ENCODE measurements at places on chromosomes 16 and 17.

GRCh38 chr17:38591759-38592241 is 14.0 kb downstream of the SRCIN1 start:
- DNase-seq = no peak

DNA sequence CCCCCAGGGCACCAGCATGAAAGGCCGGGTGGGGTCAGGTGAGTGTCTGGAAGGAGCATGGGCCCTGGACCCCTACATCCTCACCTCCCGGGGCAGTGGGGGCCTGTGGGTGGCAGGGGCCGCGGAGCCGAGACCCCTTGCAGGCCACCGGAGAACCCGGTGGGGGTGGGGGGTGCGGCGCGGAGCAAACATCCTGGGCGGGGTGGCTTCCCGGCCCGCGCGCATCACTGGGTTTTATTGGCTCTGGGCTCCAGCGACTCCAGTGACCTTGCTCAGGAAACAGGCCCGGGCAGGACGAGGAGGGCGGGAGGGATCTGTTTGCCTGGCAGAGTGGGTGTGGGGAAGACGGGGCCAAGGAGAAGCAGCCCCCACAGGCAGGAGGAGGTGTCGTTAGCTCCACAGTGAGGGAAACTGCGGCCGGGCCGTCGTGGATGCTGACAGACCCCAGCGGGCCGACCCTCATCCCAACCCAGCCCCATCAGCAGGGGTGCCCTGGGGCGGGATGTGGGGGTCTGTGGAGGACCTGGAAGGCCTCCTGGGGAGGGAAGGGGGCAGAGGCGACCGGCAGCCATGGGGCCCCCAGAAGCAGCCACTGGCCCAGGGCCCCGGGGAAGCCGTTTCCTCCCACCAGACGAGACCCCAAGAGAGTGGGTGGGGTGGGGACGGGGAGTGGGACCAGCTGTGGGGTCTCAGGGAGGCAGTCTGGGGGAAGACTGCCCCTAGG is 10.6 kb downstream of the SSTR5 start:
- DNase-seq = no peak

DNA sequence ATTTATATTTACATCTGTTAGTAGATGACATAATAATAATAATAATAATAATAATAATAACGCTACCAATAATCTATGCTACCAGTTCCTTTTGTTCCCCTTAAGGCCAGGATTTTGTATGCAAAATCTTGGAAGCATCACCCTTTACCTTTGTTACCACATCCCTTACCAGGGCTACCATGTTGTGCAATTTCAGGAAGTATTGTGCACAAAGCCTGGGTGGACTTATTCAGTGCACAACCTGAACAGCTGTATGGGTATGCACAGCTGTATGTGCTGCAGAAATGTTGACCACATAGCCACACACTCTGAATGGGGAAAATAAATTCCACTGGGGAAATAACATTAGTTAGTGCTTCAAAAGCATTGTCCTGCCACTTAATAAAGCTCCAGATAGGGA is 19.9 kb upstream of the CALB2 start:
- DNase-seq = no peak

GRCh38 chr17:49404906-49405305 is 9.8 kb downstream of the PHB1 start:
- no peak for DNase-seq

GRCh38 chr17:378068-378467 is 25.5 kb upstream of the RPH3AL start:
- DNase-seq = no peak

DNA sequence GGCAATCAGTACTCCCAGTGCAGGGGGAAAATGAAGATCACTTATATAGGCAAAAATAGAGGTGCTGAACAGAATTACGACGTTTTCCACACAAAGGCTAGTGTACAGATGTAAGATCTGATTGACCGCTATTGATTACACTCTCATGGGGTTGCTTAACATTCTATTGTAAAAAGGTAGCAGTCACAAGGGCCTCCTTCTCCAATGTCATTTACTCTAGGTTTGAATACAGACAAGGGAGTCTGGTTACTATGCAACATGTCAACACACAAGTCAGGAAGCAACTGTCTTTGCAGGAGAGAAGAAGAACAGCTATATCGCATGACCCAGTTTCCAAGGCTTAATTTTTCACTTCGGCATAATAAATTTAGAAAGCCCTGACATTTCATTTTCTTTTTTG is 7.9 kb downstream of the KRT37 start:
- DNase-seq = no peak

DNA sequence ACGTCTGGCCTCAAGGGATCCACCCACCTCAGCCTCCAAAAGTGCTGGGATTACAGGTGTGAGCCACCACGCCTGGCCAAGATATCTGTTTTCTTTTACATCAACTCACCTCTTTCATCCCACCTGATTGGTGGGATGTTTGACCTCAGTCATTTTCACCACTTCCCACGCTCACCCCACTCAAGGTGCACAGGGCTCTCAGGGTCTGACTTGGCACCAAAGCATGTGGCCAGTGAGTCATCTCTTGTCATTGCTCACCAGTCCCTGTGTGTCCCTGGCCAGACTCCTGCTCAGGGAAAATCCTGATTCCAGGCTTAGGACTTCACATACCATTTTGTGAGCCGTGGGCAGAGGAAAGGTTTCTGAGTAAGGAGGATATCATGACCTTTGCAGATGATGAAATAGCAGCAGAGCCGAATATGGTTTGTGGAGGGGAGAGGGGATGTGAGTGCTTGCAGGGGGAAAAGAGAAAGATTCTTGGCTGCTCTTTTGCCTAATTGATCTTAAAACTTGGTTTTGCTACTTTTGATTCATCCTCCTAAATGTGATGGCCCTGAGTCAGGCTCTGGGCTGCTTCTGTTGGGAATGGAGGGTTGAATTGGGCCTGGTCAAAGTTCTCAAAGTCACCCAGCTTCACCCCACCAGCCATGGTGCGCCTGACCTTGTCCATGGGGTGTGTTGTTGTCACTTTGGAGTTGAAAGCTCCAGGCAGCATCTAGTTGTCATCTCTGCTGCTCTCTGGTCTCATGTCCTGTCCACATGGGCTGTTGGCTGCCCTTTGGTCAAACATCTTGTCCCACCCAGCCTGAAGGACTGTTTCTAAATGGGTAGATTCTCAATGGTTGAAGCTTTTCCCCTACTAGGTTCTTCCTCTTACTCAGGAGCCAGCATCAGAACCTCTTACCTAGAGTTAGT is 6.0 kb upstream of the KCNH6 start:
- DNase-seq = peak; percentile 40

DNA sequence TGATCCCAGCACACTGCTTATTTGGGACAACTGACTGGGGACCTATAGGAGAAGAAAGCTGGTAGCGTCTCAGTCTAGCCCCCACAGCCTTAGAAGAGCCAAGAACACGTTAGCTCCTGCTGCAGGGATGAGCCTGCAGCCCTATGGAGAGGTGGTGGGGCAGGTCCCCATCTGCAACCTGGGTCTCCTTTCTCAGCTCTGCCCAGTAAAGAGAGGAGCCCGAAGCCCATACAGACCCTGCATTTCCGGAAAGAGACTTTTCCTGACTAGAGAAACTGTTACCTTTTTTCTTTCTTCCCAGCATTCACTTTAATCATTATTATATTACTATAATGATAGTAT is 788 bp downstream of the METTL22 start:
- DNase-seq = no peak

DNA sequence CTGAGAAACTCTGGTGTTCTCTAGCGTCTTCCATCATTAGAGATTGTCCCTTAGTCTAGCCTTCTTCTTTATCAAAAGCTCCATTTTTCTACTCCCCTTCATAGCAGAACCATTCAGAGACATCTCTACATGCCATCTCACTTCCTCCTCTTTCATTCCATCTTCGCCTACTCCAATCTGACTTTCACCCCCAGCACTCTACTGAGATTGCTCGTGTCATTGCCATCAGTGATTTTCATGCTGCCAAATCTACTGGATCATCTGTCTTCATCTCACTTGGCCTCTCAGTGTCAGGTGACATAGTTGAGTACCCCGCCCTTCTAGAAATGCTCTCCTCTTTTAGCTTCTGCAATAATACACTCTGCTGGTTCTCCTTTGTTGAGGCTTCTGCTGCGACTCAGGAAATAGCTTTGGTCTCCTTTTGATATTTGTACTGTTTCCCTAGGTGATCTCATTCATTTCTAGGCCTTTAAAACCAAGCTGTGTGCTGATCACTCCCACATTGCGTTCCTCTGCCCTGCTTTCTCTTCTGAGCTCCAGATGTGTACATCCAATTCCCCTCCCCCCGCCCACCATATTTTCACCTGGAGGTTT is 119.1 kb downstream of the FTO start:
- no peak for DNase-seq

DNA sequence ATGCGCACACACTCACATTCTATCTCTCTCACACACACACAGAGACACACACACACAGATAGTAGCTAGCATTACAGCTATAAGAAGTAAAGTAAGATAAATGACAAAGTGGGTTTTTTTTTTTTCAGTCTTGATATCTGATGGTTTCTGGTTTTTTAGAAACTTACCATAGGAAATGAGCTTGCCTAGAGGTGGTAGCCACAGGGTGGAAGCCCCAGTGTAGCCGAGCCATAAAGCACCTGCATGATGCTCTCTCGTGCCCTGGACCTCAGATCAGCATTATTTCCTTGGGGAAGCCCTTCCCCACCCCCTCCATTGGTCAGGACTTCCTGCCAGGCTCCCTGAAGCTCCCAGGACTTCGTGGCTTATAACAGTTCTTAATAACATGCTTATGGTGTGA is 264.3 kb upstream of the C16orf82 start:
- no peak for DNase-seq

GRCh38 chr16:2535625-2536013 is 2.2 kb upstream of the PDPK1 start:
- peak; percentile 15 for DNase-seq

- DNase-seq = no peak
Measured at GRCh38 chr16:70760221-70760620, 40.7 kb downstream of the VAC14 start.

DNA sequence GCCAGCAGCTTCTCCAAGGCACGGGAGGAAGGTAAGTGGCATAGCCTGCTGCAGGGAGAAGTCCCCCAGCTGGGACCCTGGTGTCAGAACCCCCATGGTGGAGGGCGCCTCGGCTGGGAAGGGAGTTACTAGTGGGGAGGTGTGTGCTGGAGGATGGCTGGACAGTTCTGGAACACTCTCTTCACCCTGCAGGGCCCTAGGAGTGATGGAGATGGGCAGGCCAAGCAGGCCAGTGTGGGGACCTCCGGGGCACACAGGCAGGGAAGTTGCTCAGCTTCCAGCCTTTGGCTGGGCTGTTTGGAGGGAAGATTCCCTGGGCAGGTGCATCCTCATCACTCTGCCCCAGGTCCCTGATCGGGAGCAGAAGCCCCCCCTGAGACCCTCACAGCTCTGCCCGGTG is 696 bp downstream of the C17orf99 start:
- no peak for DNase-seq

DNA sequence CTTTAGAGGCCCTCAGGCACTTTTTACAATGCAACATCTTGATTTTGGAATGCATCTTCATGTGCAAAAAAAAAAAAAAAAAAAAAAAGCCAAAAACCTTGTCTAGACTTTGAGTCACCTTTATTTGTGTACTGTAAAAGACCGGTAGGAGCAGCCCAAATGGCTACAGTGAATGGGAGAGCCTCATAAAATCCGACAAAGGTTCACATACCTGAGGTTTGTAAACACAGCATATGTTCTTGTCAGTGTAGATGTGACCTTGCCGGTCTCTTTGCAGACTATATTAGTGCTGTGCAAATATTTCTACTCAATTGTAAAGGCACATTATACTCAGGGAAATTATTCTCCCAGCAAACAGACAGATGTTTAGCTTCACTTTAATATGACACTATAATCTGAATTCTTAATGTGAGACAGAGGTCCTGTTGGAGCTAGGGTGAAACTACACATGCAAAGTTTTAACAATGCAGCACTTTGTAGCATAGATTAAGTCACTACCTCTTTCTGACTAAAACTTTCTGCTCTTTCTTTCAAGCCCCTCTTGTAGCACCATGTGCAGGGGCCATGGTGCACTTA is 211.3 kb downstream of the CA10 start:
- DNase-seq = no peak

DNA sequence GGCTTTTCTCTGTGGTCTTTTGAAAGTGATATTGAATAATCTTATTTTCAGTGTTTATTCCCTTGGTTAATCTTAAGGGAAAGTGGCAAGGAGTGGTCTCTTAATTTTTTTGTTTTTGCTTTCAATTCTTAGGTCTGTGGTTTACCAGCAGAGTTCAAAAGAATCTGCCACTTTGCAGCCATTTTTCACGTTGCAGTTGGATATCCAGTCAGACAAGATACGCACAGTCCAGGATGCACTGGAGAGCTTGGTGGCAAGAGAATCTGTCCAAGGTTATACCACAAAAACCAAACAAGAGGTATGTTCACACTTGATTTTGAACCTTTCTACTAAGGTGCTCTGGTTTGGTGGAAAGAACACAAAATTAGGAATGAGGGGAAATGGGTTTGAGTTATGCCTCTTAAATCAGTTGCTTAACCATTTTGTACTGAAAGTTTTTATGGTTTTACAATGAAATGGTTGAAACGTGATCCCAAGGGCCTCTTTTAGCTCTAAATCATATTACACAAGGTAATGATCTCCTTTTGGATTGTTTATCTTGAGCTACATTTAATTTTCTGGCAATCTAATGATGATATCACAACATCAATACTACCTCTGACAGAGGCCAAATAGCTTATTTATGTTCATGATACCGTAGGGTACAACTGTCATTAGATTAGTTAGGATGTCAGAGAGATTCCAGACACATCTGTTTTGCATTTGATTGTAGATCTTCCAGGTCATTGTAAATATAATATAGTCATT is 51.6 kb upstream of the CRISPLD2 start:
- no peak for DNase-seq

DNA sequence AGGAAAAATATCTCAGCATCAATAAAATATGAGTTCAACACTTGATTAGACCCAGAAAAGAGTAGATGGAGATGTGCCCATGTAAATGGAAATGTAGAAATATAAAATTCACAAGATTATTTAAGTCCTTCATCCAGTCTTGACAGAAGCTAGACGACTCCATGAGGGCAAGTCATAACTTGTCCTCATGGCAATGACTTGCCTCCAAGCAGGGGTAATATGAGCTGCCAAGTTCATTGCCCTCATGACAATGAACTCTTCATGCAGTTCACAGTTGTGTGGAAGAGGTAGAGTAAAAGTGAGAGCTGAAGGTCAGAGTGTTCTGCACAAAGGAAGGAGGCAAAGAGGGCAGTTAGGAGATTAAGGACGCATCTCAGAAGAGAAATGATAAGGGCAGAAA is 22.3 kb downstream of the CDH11 start:
- DNase-seq = no peak

DNA sequence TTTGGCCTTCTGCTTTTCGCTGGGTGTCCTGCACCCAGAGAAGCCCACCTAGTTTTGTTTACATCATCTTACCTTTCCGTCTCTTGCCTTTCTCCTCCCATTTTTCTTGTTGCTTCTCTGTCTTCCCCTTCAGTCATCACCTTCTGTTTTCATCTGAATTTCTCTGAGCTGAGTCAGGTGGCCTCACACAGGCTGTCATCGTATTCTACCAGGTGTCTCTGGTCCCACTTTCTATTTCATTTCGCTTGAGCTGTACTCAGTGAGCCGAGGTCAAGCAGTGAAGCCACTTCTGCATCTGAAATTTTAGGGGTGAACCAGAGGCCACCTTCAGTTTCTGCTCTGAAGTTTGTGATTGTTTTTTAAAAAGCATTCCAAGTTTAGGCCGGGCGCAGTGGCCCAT is 9.7 kb downstream of the CRAMP1 start:
- DNase-seq = no peak

- no peak for DNase-seq
Measured at GRCh38 chr17:41986634-41987033, 20.0 kb downstream of the CNP start.

All from large intestine (tissue), 12 donors.